ENCODE measurements at places on chromosomes 6 and 20.

DNA sequence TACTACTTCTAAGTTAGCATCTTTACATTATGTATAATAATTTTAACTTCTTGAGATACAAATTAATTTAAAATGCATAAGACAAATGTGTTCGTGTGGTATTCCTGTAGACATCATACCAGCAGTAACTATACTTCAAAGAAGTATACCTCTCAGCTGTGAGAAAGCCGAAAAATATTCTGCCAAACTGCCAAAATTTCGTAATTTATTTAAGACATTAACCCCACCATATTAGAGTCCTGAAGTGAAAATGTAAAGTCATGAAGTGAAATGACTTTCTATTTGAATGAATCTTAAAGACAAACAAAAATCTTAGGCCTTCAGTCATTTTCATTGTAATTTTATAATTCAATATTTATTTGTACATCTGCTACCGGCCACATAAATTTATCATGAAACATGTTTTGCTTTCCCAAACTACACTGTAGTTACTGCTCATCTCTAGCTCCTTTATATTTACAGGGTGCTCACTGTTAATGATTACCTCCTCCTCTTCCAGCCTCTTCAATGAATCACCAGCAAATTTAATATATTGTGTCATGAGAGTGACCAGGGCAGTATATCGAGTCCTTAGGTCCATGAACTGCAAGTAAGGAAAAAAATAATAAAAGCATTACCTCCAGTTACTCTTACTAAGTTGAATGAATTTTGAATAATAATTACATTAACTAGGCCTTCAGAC is 18.5 kb downstream of the DST start:
- DNase-seq = no peak

DNA sequence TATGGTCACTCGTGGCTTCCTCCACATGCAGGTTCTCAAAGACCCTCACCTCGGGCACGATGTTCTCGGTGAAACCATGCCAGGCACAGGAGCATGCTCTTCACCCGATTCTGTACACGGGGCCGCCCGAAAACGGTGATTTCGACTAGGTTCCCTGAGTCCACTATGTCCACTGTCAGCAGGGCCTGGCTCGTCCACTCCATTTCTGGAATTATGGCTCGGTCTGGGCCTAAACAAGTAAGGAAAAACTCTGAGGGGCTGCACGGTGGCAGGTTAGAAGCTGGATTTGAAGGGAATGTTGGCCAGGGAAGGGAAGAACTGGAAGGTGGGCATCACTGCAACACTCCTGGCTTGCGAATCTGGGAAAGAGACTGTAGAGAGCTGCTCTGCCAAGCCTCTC is 540 bp downstream of the OOEP start:
- no peak for DNase-seq

DNA sequence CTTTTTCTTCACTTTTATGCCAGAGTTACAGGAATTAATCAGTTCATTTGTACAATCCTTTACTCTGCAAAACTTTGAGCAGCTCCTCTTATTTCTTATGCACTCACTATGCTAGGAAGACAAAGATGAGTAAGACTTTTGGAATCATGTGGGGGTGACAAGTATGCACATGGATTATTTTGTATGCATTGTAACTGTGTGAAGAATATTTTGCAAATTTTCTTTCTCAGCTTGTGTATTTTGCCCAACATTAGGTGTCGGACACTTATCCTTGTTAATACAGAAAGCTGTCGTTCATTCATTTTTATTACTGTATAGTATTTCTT is 88.6 kb downstream of the PPP1R14C start:
- no peak for DNase-seq

DNA sequence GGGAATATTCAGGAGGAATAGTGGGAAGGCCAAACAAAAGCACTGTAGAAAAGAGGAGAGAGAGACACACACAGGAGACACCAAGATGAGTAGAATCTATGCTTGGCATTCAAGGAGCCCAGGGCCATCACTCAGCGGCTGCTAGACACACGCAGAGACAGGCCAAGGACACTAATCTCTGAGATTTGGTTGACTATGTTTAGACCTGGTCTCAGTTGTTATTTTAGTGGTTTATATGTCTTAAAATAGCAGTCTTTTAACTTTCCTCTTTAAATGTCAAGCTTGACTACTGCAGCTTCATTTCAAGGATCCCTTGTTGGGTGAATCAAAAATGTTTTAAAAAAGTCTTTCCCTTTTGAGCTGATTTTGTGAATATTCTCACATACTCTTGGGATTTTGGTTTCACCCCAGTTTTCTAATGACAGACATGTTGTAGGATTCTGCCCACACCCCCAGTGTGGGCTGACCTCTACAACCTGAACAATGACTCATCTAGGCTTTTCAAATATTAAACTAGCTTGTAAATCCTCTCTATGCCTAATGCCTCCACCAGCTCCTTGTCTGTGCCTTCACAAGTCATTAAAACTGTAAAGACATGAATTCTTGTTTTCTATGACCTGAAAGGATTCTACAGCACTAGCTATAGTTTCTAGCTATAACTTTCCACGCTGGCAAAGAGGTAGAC is 142.7 kb upstream of the EXOC2 start:
- no peak for DNase-seq

GRCh38 chr6:81988446-81988845 is 236.0 kb upstream of the TENT5A start:
- no peak for DNase-seq

DNA sequence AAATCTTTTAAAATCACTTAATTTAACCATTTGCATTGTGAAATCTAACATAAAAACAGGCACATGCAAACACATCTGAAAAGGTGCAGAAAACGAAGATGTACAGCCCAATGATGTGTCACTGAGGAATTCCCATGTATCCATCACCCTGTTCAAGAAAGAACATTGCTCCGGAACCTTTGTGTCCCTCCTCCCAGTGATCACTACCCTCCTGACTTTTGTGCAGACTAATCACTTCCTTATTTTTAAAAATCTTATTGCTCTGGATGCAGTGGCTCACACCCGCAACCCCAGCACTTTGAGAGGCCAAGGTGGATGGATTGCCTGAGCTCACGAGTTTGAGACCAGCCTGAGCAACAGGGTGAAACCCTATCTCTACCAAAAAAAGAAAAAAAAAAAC is 14.6 kb downstream of the GINS1 start:
- no peak for DNase-seq

DNA sequence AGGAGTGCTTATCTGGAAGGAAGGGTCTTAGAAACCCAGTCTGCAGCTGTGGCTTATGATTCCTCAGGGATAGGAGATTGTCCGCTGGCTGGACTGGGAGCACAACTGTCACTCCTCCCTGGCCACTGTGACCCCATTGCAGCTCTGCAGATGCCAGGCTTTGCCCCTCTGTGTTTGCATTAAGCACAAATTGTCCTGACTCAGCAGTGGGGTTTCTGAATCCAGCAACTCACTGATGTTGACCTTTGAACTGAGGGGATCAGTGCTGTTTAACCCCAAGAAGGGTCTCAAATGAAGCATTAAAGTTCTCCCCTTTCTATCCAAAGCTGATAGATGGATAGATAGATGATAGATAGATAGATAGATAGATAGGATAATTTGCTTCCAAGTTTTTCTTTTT is 29.5 kb downstream of the DACT2 start:
- DNase-seq = no peak

- DNase-seq = no peak
These were observed 11.4 kb downstream of the ZNF831 start for GRCh38 chr20:59175002-59175401.

GRCh38 chr20:58682656-58683531 is 9.7 kb upstream of the NPEPL1 start:
- DNase-seq = no peak

- peak; percentile 74 for DNase-seq
These were observed 58.6 kb upstream of the MRPS10 start for GRCh38 chr6:42276034-42276890.

DNA sequence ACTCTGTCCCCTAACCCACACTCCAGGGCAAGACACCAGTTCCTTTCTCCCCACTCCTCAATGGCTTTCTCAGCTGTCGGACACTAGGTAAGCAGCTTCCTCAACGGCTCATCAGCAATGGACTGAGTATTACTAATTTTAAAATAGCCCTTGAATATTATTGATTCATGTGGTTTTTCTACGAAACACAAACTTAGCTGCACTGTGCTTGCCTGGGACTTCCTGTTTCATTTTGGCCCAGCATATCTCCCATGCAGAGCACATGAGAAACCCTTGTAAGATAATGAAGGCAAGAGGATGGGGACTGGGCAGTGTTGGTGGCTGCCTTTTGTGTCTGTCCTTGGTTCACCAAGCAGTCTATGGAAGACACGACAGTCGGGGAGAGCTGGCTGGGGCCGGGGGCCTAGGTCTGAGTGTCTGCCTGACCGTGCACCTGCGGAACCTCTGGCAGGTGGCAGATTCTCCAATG is 48.9 kb downstream of the RNASET2 start:
- no peak for DNase-seq

Data from femur (tissue), 1 donor.